ENCODE measurements at places on chromosomes 7 and 10.

- DNase-seq = no peak
These were observed 331.1 kb downstream of the KIF20B start for GRCh38 chr10:90032519-90032918.

- DNase-seq = no peak
These were observed 60.8 kb downstream of the TSPAN12 start for GRCh38 chr7:120797026-120797645.

DNA sequence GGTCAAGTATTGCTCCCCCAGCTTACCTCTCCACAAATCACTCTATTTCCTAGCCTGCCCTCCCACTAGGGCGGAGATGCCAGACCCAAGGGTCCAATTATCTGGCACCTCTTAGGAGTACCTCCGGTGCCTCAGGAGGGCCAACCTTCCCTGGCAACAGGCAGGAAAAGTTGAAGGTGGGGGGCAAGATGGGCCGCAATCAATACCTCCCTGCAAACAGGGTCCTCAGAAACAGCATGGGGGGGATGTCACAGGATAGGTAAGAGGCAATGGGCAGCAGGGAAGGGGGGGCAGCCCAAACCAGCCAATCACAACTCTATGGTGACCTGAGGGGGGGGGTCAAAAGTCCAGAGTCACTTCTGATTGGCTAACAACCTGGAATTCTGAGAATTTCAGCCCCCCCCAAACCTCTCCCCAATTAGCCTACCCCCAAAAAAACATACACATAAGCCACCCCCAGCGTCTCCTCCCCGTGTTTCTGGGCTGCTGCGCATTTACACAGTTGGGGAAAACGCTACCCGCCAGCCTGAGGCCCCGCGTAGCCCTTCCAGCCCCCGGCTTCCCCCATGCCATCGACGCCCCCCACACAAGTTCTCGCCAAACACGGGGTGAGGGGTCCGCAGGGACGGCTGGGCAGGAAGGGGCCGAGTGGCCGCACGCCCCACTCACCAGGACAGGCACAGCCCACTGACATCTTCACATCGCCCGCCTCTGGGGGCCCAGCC, 589 bp downstream of the LDB1 start:
- peak; percentile 59 for DNase-seq

DNA sequence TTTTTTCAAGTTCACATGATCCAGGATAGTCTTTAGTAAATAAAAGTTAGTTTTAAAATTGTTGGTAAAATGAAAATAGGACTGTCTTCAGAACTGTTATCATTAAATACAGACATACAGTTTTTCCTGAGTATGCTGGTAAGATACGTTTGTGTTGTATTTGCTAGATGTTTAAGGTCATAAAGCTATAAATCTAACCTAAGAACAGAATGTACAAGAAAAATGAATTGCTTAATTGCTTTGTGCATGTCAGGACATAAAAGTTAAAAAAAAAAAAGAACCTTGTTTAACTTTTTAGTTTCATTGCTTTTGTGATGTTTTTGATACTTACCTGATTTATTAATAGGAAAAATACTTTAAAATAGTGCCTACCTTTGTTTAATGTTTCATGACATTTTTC, 29.2 kb upstream of the CLDN4 start:
- DNase-seq = no peak

DNA sequence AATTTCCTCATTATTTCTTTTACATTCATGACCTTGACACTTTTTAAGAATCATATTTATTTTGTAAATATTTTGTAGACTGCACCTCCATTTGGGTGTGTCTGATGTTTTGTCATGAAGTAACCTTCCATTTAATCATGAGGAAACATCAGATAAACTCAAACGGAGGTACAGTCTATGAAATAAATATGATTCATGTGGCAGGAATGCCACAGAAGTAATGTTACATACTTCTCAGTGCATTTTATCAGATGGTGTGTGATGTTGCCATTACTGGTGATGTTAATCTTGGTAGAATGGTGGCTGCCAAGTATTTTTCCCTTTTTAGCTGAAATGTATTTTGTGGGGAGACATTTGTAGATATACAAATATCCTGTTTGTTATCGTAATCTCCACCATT, 64.9 kb downstream of the ZNF37A start:
- DNase-seq = no peak

GRCh38 chr10:114576716-114577115, 81.4 kb downstream of the ABLIM1 start:
- no peak for DNase-seq

- no peak for DNase-seq
These were observed 175.9 kb downstream of the CUX1 start for GRCh38 chr7:101993311-101993710.

GRCh38 chr10:60989400-60989876, 45.5 kb upstream of the RHOBTB1 start:
- DNase-seq = no peak

GRCh38 chr7:44563171-44563679, 10.5 kb downstream of the DDX56 start:
- DNase-seq = no peak

DNA sequence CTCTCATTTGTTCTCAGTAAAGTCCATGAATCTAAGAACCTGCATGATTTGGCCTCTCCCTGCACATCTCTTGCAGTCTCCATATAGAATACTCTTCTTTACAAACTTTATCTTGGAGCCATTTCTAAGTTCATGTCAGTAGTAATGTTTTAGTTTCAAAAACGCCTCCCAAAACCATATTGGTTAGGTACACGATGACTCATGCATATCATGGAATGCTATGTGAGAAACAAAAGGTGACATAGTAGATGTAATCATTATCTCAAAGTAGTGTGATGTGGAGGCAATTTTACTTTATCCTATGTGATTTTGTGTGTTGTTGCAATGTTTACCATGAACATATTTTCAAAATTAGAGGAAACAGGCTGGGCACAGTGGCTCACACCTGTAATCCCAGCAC, 520.7 kb downstream of the KCNMA1 start:
- no peak for DNase-seq

Measured in HEK293T (cell line).